ENCODE measurements at places on chromosomes 5 and 9.

GRCh38 chr9:131487621-131488031 is 15.1 kb upstream of the POMT1 start:
- no peak for DNase-seq

GRCh38 chr5:135829681-135830383 is 4.6 kb upstream of the SLC25A48 start:
- DNase-seq = peak; percentile 46

DNA sequence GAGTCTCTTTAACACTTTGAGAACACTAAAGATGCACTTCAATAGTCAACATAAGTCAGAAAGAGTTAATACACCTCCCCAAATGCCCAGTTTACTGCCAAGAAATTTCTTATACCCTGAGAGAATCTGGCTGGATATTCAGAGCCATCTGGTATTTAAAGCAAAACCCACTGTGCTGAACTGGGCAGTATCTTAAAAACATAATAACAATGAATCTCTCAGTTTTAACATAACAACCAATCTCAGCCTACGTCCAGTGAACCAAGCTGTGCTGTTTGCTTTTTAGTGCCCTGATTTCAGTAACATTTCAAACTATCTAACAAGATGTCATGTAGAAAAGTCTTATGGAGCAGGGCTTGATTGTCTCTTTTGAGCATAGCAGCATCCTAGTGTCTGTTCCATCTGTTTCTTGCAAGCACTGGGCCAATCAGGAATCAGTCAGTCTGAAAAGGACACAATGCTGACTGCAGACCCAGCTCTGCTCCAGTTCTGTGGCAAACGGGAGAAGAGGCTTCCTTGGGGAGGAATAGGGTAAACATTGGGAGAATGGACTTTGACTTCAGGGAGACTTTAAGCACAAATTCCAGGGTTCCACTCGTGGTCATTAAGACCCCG is 43.6 kb upstream of the FAM81B start:
- DNase-seq = no peak

DNA sequence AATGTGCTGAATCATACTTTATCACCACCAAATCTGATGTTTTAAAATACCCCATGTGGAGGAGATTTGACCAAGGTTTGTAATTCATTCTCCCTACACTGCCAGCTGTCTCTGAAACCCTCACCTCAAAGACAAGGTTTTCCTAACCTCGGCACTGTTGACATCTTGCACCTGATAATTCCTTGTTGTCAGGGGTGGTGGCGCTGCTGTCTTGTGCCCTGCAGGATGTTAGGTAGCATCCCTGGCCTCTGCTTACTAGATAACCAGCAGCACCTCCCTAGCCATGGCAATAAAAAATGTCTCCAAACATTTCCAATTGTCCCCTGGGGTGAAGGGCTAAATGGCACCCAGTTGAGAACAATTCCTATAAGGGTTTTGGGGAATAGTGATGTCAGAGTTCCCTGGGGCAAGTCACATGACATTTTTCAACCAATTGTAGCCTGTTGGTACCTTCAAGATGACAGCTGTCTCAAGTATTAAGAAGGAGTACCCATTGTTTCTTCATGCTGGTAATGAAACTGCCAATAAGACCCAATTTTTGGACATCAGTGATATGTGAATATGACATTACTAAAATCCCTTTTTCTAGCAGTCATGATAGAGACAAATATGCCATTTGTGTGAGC is 160.6 kb upstream of the PLCXD3 start:
- DNase-seq = no peak

DNA sequence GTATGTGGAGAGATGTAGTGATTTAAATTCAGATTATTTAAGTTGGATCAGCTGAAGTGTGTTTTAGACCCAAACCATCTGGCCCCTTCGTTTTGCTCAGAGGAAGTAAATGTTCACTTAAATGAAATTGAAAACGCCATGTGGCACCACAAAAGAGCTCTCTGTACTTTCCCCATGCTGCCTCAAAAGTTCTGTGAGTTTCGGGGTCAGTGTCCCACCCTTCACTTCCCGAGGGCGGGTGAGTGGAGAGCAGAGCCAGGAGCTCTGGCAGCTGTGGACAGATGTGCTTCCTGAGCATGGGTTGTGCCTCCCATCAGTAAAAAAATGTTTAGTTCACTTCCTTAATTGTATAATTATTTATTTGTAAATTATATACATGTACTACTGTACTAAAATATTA is 48.4 kb downstream of the PSD2 start:
- DNase-seq = no peak

DNA sequence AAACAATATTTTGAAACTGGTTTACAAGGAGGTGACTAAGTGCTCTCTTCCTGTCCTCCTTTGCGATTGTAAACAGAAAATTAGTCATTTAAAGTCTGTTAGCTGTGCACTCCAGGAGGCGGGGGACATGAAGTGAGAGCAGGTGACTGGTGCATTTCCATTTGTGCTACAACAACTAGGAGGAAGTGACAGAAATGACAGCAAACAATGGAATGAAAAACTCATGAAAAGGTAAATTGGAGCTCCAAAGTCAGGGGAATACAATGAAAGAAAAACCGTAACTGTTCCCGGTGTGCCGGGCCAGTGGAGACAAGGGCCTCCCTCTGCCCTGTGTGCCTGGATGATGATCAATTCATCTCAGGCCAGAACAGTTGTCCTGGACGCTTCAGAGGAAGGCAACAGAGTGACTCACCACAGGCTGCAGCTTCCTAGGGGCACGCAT is 439.9 kb downstream of the GADD45G start:
- DNase-seq = peak; percentile 86

DNA sequence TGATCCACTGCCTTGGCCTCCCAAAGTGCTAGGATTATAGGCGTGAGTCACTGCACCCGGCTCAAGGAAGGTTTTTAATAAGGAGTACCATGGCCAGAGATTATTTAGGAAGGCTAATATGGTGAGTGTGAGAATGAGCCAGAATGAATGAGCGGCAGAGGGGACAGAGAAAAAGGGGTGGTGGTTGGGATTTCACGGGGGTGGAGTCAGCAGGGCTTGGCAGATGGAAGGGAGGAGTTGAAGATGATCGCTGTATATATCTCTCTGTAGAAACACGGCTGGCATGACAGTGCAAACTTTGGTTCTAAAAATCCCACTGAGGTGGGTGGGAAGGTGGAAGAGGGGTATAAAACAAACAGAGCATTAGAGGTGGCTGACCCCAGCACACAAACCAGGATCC is 176.7 kb upstream of the TBC1D2 start:
- DNase-seq = no peak

GRCh38 chr5:573206-573605 is 38.9 kb upstream of the CEP72 start:
- DNase-seq = no peak

DNA sequence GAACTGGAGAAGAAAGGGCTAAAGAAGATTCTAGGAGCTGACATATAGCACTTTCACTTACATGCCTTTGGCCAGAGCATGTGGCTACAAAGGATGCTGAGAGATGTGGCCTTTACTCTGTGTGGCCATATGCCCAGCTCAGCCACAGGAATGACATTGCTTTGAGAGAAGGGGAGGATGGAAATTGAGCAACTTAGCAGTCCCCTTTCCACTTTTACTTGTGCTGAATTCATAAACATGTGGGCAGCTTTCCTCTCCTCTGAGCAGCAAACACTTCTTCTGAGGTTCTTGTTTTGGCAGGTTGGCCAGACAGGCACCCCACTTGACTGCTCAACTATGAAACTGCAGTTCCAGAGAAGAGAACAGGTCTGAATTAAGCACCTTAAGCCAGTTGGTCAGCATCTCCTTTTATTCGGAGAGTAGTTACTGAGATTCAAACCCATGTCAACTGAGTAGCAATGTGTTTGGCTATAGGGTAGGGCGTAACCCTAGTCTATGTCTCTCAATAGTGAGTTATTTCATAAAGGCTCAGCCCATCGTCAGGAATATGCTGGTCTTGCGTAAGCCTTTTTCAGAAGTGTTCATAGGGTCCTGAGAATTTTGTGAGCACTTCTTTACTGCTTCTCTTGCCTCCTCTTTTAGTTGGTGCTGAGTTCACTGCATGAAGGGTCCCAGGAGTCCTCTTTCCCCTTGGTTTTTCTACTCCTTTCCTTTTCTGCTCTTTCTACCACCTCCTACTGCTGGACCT is 134.5 kb downstream of the PALM2AKAP2 start:
- no peak for DNase-seq

DNA sequence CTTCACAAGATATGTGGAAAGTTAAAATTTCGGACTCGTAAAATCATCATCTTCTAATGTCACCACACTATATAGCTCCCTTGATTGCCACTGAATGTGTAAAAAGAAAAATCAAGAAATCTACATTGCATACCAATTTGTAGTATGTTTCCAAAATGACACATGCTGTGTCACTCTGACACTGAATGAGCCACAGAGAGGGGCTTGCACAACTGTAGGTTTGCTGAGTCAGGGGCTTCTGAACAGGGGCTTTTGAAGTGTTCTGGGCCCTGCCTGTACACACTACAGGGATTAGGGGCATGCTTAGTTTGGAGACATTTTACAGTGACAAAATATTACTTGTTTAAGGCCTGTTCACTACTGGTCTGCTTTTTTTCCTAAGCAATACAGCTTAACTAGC is 234.4 kb upstream of the GRAMD2B start:
- no peak for DNase-seq

DNA sequence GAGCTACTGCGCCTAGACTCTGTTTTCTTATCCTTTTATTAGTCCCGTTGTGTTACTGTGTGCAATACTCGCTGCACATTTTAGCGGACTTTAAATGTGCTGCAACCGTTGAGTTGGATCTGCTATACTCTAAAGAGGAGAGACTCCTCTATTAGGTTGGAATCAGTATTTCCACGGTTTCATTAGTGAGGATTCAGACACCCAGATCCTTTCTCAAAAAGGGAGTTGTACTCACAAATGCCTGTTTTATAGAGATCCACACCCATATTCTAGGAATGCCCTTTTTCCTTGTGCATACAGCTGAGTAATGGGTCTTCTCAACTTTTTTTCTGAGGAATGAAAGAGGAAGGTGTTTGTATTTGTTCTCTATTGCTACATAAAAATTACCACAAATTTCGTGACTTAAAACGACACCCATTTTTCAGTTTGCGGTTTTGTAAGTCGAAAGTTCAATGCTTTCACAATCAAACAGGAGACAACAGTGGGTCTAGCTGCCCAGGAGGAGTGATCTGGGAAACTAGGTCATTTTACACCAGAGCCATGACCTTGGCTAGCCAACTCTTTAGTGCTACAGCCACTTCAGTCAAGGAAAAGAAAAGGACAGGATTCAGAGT is 52.8 kb upstream of the SLC44A1 start:
- no peak for DNase-seq

DNA sequence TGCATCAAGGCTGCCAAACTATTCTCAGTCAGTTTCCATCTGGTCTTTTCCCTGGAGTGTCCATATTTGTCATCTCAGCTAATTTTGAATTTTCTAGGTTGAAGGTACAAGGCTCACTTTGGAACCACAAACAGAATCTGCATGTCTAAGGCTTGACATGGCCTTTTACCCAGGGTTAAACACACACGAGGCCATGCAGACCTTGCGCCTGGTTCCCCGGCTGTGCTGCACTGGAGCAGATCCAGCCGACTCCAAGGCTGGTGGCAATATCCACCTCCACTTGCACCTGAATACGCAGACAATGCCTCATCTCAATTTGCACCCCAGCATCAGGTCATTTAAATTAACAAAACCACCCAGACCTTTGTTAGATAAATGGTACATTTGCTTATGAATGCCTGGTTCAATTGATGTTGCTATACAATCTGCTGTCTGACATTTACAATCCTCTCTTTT is 276.2 kb downstream of the HSPA4 start:
- DNase-seq = no peak

GRCh38 chr5:169181814-169182213 is 119.1 kb downstream of the SLIT3 start:
- no peak for DNase-seq

- no peak for DNase-seq
Measured at GRCh38 chr9:26335116-26335515, 557.5 kb downstream of the CAAP1 start.

DNA sequence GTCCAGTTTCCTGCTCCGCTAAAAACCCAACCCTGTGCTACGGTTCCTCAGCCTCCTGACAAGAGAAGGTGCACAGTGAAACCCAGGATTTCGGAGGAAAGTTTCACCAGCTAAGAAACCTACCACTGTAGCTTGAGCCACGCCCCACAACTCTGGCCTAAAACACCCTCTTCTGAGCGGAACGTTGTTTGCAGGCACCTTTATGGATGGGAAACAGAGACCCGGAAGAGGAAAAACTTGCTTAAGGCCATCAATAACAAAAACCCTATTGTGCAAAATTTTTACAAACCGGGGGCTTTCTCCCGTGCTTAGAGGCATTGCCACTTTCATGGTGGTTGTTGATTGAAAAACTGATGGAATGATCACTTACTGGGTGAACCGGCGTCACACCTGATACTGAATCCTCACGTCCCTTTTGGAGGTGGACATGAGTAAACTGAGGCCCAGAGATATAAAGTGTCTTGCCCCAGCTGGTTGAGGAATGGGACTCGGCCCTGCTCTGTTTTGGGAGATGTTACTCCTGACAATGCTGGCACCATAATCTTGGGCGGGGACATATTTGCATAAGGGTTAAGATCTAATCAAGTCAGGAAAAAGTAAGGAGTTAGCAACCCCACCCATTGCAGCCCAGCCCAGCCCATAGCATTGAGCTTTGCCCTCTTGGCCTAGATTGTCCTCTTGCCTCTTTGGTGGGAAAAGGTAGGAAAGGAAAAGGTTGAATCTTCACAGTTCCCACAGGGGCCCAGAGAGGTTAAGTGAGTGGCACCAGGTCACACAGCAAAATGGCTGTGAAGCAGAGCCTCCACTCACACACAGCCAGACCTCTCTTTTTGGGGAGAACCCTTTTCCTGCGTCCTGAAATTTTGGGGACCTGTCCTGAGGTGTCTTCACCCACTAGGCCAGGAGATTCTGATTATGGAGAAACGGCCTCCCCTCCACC is 23.2 kb upstream of the PTGS1 start:
- no peak for DNase-seq

GRCh38 chr9:83537331-83538171 is 650 bp downstream of the FRMD3 start:
- DNase-seq = no peak

- peak; percentile 34 for DNase-seq
Measured at GRCh38 chr5:168578538-168579487, at the start of gene PANK3. Gene PANK3, minus strand, starts transcription at chr5:168579368. Its CDS starts 85 bp downstream, at chr5:168579283.

- DNase-seq = no peak
Measured at GRCh38 chr5:34580983-34581382, 75.1 kb upstream of the RAI14 start.

GRCh38 chr9:129567842-129568559 is 52.9 kb downstream of the C9orf50 start:
- no peak for DNase-seq
